ENCODE measurements at places on chromosomes 1 and 21.

DNA sequence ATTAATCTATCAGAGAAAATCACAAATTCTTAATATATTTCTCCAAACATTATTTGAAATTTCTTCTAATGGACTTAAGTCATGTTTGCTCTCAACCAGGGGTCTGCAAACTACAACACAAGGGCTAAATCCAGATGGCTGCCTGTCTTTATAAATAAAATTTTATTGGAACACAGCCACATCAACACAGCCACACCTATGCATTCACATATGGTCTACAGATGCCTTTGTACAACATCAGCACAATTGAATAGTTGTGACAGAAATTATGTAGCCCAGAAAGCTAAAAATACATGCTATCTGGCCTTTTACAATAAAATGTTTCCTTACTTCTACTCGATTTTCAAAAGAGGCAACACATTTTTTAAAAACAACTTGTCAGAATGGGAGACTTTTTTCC, 103.9 kb downstream of the DPYD start:
- no peak for DNase-seq

DNA sequence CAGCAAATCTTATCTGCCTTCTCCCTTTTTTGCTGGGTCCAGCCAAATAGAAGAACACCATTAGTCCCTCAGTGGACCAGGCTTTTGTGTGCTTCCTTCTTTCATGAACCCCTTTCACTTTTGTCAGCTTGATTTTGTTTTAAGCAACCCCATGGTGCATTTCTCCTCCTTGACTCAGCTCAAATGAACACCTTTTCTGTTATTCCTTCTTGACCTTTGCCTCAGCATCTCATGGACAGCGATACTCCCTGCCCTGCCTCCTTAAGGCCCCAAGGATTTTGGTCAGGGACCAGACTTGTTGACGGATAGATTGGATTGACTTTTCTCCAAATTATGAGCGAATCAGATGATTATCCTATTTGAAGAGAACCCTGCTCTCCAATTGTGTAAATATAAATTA, 356.6 kb upstream of the USP24 start:
- no peak for DNase-seq

DNA sequence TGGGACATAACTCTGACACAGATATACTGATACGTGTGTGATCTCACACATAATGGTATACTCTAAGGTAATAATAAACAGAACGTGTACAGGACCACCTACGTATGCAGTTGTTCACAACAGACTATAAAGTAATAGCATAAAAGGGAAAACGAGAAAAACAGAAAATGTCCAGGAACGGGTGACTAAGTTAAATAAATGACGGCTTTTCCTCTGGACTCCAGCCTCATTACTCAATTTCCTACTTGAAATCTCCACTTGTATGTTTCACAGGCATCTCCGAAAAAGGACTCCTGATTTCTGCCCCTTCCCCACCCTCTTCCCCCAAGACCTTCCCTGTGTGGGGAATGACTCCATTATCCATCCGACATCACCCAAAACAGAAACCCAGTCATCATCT, 95.1 kb downstream of the JAK1 start:
- DNase-seq = no peak

DNA sequence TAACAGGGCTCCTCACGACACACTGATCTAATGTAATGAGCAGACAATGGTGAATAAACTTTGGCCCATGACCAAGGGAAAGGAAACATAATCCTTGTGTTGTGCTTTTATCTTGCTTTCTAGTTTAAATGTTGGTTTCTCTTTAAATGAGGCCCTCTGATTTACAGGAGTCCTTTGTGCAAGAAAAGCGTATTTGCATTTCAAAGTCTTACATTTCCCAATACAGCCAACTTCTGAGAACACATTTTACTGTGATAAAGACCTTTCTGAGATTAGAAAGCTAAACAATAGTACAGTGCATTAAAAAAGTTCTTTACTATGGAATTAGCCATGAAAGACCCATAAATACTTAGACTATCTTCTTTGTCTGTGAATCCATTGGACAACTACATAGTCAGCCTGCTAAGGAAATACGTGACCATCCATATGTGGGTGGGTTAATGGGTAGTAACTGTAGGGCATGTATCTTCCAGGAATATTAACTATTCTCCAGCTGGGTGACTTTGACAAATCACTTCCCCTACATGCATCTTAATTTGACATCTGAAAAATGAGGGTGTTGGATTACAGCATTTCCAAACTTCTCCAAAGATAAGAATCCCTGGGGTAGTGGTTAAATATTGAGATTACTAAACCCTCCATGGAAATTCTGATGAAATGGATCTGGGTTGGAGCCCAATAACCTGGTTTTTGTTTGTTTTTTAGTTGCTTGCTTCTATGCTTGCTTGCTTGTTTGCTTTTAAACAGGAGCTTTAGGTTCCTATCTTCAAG, 50.3 kb upstream of the USP1 start:
- DNase-seq = no peak

DNA sequence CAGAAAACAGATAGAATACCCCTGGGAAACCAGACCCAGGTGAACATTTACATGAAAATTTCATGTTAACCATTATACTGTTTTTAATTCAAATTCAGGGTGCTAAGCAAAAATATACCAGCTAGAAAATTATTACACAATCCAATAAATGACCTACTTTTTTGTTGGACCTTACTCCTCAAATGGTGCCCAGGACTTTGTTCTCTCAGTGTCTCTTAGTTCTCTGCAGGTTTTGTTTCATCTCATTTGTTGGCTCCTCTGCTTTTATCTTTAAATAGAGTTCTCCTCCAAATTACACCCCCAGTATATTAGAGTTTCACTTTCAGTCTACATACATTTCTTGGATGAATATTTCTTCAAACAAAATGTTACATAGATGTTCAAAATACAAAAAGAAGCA, 314.8 kb downstream of the TPR start:
- no peak for DNase-seq

- DNase-seq = no peak
These were observed 59.5 kb downstream of the CDK18 start for GRCh38 chr1:205563927-205564441.

- no peak for DNase-seq
These were observed 433.9 kb downstream of the SIPA1L2 start for GRCh38 chr1:232196042-232196441.

- no peak for DNase-seq
These were observed 834.0 kb upstream of the TMPRSS15 start for GRCh38 chr21:19237608-19238007.

- DNase-seq = no peak
These were observed 8.3 kb upstream of the KIAA0040 start for GRCh38 chr1:175200678-175201521.

- no peak for DNase-seq
These were observed 283.5 kb upstream of the SGIP1 start for GRCh38 chr1:66250478-66250877.

GRCh38 chr1:115669886-115670285, 28.1 kb downstream of the VANGL1 start:
- DNase-seq = no peak

All from stimulated activated CD4-positive, alpha-beta T cell treated with anti-CD3 and anti-CD28 coated beads, Interleukin-15, amount 100 ng/mL, for 24 hours (primary cell).